Aortic smooth muscle cell (primary cell): ENCODE measurements at places on chromosomes 12 and 14. TPM values are rescaled to one million over a fixed set of nuclear protein-coding genes. Genes with fewer than 3 reads are reported as not detected.

SLC38A2 gene
- total RNA-seq: 816 and 955 TPM in 2 replicates

FAR2 gene
- 11.0 and 21.4 TPM in 2 replicates for total RNA-seq

GUCY2C gene
- total RNA-seq: under 0.01 TPM in 1 of 2 replicates, not detected in the other

SERPINA10 gene
- total RNA-seq: not detected in 2 replicates

PTPRQ gene
- under 0.01 and 0.06 TPM in 2 replicates for total RNA-seq

DACT1 gene
- total RNA-seq: 3.2 and 5.3 TPM in 2 replicates

ANO2 gene
- total RNA-seq: 0.13 TPM in 1 of 2 replicates, not detected in the other

PTPRB gene
- total RNA-seq: 2.4 and 2.5 TPM in 2 replicates

CLECL1 gene
- not detected in 2 replicates for total RNA-seq

PARPBP gene
- 7.2 and 9.4 TPM in 2 replicates for total RNA-seq

SBNO1 gene
- 23.8 and 30.4 TPM in 2 replicates for total RNA-seq

OR4E2 gene
- not detected in 2 replicates for total RNA-seq

SRP54 gene
- 98.7 and 103 TPM in 2 replicates for total RNA-seq
